Pancreas (tissue), 10 donors: ENCODE measurements at places on chromosomes 6 and 20.

DNA sequence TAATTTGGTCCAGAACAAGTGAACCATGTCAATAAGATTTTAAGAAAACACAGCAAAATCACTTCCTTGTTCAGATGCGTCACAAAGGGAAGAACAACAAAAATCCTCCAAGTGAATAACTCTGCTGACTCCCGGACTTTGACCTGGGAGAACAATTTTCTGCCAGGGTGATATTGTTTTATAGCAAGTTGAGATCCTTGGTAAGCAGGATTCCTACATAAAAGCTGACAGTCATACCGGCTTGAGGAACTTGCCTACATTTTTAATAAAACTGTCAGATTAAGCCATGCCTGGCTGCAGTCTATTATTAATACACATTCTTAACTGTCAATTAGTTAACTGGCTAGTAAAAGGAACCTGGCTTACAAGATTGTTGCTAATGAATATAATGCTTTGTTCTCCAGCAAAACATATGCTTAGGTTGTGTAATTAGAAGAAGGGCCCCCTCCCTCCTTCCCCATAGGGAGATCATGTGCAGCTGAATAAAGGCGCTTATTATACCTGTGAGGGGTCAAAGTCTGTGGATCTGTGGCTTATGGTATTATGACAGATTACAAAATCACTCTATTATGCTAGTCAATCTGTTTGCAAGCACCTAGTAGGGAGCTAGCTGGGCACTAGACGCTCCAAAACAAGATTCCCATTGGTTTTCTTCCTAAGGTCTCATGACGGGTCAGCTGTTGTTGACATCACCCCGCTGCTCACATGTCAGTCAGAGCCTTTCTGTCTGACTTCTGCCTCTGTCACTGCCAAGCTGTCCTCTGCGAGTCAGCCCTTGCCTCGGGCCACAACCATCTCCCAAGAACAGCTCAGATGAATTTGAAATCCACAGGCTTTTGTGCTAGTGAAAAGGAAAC lies 44.6 kb upstream of the SEC63 start:
- peak; percentile 51 for DNase-seq

GRCh38 chr6:93196406-93196970 lies 222.9 kb downstream of the EPHA7 start:
- no peak for DNase-seq

- no peak for DNase-seq
These were observed 155.2 kb upstream of the DTNBP1 start for GRCh38 chr6:15818044-15818443.

GRCh38 chr6:148186916-148187315 lies 155.7 kb upstream of the SASH1 start:
- DNase-seq: no peak

GRCh38 chr6:5730585-5731263 lies 276.0 kb downstream of the NRN1 start:
- no peak for DNase-seq

DNA sequence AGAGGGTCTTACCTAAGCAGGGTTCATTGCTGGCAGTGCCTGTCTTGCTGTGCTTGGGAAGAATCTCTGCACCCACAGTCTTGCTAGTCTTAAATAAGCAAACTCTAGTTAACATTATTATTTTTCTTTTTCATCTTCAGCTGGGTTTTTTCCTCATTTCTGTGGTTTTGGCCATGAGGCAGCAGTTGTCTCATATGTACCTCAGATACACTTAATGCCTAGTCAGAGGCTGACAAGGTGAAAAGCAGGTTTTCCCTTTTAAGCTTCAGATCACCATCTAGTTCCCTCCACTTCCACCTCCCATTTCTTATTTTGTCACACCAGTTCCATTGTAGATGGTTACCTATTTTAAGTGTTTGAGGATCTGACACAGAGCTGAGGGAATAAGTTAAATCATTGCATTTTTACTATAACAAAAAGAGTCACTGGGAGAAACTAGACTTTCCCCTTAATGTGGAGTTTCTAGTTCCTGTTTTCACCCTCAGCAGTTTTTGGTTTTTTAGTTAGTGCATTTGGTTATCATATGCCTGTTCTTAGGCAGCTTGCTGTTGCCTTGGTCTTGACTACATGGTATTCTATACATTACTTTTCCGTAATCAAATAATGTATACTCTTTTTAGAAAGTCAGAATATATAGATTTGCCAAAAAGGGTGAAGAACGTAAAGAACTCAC lies 46.0 kb downstream of the AFDN start:
- DNase-seq: no peak

DNA sequence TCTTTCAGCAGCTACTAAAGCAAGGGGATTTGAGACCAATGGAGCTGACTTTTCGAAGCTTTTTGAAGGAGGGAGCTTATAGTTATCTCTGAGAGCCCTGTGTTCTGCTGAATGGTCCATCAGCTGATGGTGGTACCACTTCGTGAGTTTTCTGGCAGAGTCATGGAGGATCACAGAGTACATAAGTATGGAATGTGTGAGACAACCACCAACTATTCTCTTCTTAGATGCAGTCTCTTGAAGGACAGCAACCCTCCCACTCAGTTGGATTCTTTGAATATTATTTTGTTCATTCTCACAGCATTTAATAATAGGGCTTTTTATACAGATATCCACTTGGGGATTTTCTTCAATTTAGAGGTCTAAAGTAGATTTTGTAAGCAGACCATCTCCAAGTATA lies 75.3 kb downstream of the ELOVL2 start:
- no peak for DNase-seq

DNA sequence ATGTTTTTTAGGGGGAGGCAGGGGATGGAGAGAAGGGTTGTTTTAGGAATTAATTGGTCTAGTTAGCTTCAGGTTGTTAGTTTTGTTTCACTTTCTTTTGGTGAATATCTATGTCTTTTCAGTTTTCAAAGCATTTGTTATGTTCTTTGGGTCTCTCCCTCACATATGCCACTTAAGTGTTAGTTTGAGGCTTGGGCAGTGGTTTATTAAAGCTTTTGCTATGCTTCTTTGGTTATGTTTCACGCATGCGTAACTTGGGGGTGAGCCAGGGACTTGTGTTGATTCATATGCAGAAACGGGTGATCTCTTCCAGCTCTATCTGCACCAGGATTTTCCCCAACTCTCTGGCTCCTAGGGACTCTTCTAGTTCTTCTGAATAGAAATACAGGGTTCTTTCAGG lies 11.4 kb upstream of the MMS22L start:
- no peak for DNase-seq

GRCh38 chr6:118776607-118777549 lies 117.1 kb upstream of the ASF1A start:
- peak; percentile 31 for DNase-seq

DNA sequence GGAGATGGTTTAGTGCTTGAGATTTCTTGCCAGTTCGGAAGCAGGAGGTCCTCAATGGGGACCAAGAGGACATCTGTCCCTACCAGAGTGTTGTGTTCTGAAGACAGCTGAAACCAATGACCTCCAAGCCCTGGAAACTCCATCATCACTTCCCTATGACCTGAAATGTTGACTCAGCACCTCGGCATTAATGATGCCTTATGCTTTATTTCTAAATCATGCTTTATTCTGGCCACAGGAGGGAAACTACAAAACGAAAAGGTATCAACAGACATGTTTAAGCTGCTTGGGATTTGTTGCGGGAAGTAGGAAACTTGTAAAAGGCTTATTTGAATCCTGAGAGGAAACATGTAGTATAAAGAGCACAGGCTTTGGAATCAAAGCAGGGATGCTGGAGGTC lies 389.1 kb upstream of the CHD6 start:
- DNase-seq: no peak

DNA sequence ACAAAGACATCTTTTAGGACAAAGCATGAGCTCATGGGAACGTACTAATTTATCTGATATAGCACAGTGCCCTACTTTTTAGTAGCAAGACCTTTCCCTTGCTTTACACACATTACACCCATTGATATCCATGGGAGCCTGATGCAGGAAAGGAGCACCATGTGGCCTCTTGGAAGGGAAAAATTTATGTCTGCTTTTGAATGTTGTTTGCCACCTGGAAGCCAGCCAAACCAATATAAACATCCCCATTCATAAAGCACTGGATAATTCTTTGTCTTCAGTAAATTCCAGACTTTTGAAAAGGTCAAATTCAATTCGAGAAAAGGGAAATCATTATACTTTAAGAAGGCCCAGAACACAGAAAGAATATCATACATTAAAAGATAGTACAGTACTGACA lies 152.3 kb upstream of the BEND6 start:
- no peak for DNase-seq

- no peak for DNase-seq
These were observed 12.4 kb upstream of the KIAA1755 start for GRCh38 chr20:38272961-38273360.

- no peak for DNase-seq
These were observed 6.2 kb upstream of the SNAI1 start for GRCh38 chr20:49976542-49976941.

DNA sequence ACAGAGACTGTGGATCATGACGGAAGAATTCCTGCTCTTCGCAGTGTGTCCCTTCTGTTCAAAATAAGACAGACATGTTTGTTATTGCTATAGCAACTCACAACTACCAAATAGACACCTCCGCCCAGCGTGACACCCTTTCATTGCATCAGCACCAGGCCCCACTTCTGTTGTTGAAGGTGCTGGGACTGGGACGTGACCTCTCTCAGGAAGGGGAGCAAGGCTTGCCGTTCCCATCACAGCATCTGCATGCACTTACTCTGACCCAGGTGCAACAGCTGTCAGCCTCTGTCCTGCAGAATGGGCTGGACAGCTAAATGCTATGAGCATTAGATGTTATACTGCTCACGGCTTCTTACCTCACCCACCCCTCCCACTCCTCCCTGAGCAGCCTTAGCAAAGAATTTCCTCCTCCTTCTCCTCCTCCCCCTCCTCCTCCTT lies 94.1 kb downstream of the DACT2 start:
- DNase-seq: no peak

- no peak for DNase-seq
These were observed 3.0 kb downstream of the HLA-E start for GRCh38 chr6:30491991-30492952.

DNA sequence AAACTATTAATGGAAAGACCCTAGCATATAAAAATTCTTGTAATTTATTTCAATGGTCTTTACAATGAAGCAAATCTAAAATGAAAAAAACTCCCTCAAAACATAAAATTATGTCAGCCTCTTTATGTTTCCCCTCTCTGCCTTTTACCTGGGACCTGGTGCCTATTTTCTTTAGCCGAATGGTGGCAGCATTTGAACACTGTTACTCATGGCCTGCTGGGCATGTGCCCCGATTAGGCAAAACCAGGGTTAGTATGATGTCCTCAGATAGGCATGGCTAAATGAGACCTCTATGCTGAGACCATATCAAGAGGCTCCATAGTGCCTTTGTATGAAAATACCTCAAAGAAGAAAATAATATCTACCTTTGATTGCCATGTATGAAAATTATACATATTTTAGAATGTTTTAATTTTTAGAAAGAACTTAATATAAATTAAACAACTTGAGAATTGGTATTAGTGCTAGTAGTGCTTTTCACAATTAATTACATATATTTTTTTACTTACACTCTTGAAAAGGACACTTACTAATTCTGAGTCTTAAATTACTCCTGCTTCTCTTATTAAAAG lies 22.5 kb upstream of the C6orf58 start:
- DNase-seq: peak; percentile 8

GRCh38 chr6:5507131-5507681 lies 245.9 kb downstream of the FARS2 start:
- no peak for DNase-seq

DNA sequence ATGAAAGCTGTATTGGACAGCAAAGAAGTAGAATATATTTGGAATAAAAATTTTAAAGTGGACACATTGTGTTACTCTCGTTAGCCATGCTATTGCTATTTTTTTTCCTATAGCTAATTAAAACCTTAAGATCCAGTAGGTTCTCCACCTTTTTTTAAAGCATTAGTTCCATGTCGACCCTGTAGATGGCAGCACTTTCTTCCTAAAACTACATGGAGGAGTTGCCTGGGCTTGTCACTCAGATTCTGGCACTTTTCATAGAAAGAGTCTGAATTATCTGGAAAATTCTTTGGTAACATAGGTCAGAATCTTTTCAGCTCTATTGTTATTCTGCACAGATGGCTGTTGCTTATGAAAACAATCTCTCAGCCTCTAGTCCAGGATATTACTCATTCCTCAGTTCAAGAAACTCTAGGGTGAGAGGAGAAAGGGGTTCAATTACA lies 42.0 kb upstream of the ESR1 start:
- peak; percentile 26 for DNase-seq

GRCh38 chr20:21101932-21102575 lies 4.1 kb downstream of the LINC00237 start:
- DNase-seq: no peak

GRCh38 chr6:90044833-90045381 lies 150.6 kb downstream of the GJA10 start:
- DNase-seq: no peak
